ENCODE measurements at places on chromosomes 2 and 18.

- DNase-seq: no peak
Measured at GRCh38 chr2:86254576-86255538, 55.6 kb downstream of the MRPL35 start.

DNA sequence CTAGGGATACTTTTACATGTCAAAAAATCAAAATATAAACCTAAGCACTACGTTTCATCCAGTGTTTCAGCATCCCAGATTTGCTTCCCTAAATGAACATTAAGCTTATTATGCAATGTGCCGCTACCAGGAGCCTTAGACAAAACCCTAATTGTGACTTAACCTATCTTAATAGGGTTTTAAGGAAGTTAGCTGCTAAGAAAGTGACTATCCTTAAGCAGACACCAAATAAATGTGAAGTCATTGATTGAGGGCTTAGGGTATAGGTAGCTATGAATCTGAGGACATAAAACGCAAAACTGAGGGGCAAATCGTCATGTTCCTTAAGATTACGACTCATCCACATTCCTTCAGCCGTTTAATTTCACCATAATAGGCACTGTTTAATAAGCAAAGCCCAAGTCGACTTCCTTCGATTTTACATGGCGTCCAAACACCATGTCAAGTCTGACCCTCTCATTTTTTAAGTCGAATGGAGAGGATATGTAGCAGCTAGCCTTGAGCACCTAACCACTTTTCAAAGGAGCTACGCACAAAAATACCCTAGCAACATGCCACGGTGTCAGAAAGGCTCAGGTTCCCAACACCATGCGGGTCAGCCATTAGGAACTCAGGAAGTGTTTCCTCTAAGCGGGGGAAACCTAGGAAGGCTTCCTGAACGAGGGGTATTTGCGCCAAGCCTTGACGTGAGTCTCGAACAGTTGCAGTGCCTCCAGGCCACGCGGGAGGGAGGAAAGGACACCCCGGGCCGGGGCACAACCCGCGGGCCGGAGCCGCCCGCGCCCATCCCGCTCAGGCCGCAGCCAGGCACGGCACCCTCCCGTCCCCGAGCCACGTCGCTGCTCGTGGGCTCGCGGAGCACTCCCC lies 1.0 kb downstream of the HDLBP start:
- no peak for DNase-seq

- no peak for DNase-seq
Measured at GRCh38 chr2:2024751-2025481, 280.6 kb upstream of the PXDN start.

GRCh38 chr2:158542577-158542976 lies 85.8 kb downstream of the PKP4 start:
- DNase-seq: no peak

DNA sequence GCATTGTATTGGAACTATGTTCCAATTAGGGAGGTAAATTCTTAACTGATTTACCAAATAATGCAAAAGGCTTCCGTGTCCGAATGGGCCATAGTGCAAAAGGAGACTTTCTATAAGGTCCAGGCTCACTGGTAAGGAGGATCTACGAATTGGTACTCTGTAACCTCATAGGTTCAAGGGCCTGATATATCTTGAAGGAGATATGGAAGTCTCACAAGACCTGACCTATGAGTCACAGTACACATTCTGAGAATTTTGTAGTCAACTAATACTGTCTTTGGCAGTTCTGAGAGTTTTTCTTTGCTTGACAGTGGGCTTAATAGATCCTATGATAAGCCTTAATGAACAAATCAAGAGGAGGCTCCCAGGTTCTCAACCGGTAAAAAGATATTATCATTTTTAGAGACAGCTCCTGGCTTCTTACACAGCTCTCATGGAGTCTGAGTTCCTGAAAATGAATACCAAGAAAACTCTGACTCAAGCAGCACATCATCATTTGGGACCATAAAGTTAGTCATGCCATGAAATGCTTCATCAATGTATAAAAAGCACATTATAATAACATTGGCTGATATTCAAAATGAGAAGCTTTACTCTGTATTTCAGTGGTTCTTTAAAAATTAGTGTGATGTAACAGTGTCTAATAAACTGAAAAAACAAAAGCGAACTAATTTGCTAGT lies 1275.2 kb upstream of the CRIM1 start:
- DNase-seq: no peak

- no peak for DNase-seq
Measured at GRCh38 chr2:46794693-46795317, 120.8 kb downstream of the MCFD2 start.

GRCh38 chr18:28791101-28791500 lies 614.2 kb upstream of the CDH2 start:
- no peak for DNase-seq

GRCh38 chr2:120192280-120192679 lies 30.9 kb downstream of the TMEM185B start:
- DNase-seq: no peak

DNA sequence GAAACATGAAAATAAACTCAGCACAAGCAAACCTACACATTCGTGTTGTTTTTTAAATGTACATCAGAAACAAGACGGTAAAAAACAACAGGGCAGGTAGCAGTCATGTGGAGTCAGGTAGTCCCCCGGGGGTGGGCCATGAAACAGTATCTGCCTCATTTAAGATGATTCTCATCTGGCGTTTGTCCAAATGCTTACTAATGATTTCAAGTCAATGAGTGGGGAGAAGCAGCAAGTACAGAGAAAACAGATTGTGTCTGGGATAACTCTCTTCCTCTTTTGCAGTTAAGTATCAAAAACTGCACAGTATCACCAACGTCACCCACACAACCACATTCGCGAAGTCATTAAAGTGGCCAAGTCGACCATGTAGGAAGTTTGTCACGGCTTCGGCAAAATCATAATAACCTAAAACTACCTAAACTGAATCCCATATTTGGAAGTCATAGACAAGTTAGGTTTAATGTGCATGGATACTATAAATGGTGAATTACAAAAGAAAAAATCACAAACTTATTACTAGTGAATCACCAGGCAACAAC lies 1.3 kb downstream of the LAPTM4A start:
- no peak for DNase-seq

- no peak for DNase-seq
Measured at GRCh38 chr2:152492131-152492530, 157.2 kb downstream of the FMNL2 start.

GRCh38 chr18:61651145-61651879 lies 241.5 kb downstream of the RNF152 start:
- DNase-seq: no peak

DNA sequence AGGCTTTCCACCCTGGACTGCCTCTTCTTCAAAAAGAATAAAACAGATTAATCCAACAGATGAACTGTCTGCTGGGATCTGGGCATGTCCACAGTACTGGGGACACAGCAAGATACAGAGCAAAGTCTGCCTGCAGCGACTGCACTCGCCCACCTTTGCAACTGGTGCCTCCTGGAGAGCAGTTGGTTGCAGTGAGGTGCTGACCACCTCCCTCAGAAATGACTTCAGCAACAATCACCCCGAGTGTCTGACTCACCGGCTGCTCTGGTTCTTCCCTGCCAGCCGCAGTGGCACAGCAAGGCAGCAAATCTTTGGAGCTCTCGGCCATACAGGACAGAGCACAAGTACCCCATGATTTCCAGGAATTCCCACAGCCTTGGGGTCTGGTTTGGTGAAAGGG lies 179.7 kb downstream of the ANAPC1 start:
- no peak for DNase-seq

DNA sequence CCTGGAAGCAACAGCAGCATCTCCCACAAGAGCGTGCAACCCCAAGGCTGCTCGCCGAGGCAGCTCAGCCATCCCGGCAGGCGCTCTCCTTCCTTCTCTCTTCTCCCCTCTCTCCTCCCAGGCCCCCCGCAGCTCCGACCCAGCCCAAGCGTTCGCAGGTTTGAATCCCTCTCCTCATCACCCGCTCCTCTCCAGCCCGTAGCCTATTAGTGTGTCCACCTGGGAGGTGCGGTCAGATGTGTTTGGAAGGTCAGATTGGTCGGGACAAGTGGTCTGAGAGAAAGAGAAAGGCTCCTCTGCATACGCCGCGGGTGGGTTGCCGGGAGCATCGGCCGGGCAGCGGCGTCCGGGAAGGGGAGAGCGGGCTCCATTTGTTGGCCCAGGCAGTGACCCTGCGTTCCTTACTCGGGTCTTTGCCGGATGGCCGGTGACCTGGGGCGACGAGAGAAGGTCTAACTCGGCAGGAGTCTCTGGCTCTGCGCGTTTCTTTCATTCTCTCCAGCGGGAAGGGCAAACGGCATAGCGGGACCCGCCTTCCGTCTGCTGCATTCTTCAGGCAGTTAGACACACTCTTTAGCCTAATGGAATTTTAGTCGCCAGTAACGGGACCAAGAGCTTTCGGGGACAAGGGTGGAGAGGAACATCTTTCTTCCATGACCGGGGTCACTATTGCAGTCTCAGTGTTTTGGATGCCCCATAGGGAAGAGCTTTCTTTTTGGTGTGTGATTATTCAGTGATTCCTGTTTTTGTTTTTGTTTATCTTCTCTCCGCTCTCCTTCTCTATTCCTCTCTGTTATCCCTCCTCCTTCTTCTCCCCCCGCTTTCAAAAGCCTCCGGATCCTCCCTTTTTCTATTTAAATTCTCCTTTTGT lies 1.1 kb upstream of the TMEFF2 start:
- peak; percentile 0 for DNase-seq

- no peak for DNase-seq
Measured at GRCh38 chr18:62045316-62045715, 141.5 kb downstream of the PIGN start.

- no peak for DNase-seq
Measured at GRCh38 chr2:19228715-19229114, 129.7 kb downstream of the OSR1 start.

- no peak for DNase-seq
Measured at GRCh38 chr18:8803063-8803795, 97.9 kb downstream of the MTCL1 start.

- no peak for DNase-seq
Measured at GRCh38 chr2:96264656-96265348, 995 bp downstream of the TMEM127 start.

GRCh38 chr2:222960126-222960525 lies 91.9 kb upstream of the KCNE4 start:
- DNase-seq: no peak

- no peak for DNase-seq
Measured at GRCh38 chr2:77156599-77156998, 365.6 kb downstream of the LRRTM4 start.

- no peak for DNase-seq
Measured at GRCh38 chr2:218017211-218018053, 14.6 kb upstream of the TNS1 start.

DNA sequence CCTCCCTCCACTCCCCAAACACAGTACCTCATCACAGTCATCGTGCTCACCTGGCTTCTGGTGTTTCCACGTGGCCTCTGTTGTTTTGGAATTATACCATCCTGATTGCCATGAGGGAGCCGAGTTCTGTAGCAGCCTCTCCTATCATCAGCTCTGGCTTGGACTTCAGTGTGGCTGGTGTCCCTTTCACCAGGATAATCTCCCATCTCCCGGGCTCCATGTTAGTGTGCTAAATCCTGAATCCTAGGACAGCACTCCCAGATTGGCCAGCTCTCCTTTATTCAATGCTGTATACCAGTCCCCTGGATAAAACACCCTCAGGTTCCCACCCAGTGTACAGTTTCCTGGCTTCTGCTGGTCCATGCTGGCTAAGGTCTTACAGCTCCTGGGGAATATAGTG lies 53.3 kb downstream of the LONRF2 start:
- no peak for DNase-seq

DNA sequence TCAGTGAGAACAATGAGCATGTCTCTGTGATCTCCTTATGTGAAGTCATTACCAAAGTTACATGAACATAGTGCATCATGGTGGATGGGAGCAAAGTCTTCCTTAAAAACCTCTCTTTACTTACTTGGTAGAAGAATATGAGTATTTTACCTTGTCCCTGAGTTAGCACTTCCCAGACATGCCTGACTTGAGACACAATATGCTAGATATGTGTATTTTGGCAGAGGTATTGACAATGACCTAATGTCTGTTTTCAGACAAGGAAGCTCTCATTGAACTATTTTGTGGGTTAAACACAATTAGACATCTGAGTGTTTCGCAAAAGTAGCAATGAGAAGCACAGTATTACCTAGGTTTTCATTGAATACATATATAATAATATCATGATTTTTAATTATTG lies 99.1 kb upstream of the MC4R start:
- no peak for DNase-seq

- no peak for DNase-seq
Measured at GRCh38 chr2:95333888-95334338, 36.8 kb downstream of the KCNIP3 start.

DNA sequence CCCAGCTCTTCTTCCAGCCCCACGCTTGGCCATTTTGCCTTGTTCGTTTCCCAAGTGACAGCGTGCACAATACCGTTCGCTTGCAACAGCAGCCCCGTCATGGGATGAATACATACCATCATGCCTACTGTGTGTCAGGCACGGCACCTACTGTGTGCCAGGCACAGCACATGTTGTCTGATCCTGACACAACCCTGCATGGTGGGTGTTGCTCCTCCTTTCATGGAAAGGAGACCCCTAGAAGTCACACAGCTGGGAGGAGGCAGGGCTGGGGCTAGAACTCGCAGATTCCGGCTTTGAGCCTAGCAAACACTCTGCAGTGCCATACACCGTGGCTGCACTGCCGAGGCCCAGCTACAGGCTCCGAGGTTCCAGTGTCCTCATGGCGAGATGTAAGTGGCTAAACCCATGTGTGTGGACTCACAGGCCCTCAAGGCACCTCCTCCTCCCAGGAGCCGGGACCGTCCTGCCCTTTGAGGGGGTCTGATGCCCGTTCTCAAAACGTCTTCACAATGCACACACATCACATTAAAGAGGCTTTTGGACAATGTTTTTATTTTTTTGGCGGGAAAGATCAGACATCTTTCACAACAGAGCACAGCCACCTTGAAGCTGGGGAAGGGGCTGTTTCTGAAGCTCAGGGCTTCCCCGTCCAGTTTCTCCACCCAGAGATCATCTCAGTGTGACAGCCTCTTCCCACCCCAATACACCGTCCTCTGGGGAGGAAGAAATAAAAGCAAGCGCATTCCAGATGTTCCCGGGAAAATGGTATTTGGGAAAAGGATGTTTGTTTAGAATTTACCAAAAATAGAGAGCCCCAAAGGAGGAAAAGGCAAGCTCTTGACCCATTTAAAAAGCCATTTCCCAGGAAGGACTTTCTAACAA lies 64.9 kb downstream of the HS1BP3 start:
- DNase-seq: no peak

- DNase-seq: no peak
Measured at GRCh38 chr18:25915907-25916306, 174.5 kb downstream of the SS18 start.

DNA sequence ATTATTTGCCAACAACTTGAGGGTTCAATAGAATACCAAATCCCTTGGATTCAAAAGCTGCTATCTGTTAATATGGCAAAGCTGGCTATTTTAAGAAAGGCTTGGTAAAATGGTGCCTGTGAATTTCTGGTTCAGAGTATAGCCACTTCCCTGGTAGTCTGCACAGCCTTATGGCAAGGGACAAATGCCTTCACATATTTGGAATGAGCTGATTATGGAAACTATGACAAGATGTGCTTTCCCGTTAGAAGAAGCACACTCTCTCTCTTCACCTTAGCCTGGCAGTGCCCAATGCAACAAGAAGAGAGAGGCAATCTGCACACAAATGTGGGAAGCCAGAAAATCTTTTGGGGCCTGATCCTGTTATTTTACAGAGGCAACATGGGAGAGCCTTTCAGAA lies 47.5 kb upstream of the MAP3K20 start:
- DNase-seq: no peak
